ENCODE measurements at places on chromosomes 12 and 14.

GRCh38 chr14:100711493-100711892, 15.2 kb upstream of the DLK1 start:
- DNase-seq: no peak

DNA sequence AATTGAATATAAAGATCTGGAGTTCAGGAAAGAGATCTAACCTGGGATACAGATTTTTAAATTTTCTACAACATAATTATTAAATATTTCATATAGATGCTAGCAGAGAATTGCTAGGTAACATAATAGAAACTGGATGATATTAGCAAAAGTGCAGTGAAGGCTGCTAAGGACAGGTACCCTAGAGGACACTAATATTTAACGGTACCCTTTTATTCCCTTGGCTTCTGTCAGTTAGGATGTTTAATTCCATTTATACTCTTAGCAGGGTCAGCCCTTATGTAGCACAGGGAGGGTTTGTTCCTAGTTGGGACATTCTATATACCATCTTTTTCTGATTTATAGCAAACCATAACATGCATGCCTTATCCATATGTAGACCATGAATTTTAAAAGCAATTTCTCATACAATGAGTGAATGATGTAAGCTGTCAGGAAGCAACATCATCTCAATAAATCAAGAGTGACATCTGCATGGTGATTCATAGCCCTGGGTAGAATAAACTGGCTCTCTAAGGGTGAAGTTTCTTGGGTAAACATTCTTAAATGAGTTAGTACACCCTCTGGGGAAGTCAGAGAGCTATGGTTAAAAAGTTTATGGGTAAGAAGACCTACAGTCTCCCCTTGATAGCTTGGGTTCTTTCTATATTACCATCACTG, 404.4 kb upstream of the MGAT4C start:
- DNase-seq: no peak

DNA sequence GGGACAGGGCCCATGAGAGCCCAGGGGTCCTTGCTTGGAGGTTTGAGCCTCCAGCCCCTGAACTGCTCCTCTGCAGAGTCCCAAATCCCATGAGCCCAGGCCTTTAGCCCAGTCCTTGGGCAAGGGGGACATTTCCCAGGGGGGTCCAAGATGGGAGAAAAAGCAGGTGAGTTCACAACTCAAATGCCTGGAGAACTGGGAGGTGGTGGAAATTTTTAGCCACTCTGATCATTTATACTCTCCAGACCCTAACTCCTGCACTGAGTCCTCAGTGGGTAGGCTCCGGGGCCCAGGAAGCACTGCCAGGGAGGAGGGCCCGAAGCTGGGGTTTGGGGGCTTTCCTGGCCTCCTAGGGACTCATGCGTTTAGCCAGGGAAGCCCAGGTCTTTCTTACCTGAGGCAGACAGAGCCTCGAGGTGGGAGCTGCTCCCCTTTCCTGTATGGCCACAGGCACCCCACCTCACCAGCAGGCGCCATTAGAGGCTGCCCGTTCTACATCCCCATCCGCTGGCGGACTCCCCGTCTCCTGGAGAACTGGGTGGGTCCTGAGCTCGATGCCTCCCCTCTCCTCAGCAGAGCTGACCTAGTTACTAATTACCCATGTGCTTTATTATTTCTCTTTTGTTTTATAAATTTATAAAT, 998 bp downstream of the HNF1A start:
- no peak for DNase-seq

GRCh38 chr12:116443821-116444589, 115.2 kb upstream of the MAP1LC3B2 start:
- DNase-seq: no peak

- DNase-seq: no peak
These were observed 182.9 kb downstream of the NOVA1 start for GRCh38 chr14:26414926-26415325.

DNA sequence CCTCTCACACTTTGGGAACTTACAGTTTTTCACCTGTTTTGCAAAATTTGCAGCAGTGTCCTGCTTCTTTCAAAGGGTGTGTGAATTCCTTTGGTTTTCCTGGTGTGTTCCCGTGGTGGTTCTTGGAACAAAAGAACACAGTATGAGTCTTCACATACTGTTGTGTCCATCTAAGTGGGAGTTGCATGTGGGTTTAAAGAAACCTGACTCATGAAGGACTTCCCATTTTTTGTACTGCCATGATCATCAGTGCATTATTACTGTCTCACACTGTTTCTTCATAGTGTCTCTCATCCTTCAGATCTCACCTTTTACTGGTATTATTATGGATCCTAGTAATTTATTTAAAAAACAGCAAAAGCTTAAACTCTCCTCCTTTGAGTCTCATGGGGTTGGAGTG, 3.8 kb upstream of the GZMH start:
- DNase-seq: no peak

GRCh38 chr14:60164404-60164711, 840 bp downstream of the DHRS7 start:
- no peak for DNase-seq

Data from thoracic aorta (tissue), 2 donors.